ENCODE measurements at places on chromosomes 16 and 17. TPM values are rescaled to one million over a fixed set of nuclear protein-coding genes. Genes with fewer than 3 reads are reported as not detected.

KRT20 gene
- not detected for total RNA-seq

PGAP3 gene
- total RNA-seq: 9.5 TPM

DOC2A gene
- not detected for total RNA-seq

CACNA1G gene
- not detected for total RNA-seq

HAS3 gene
- 65.0 TPM for total RNA-seq

MYO15A gene
- not detected for total RNA-seq

- no peak for DNase-seq
Measured at GRCh38 chr16:48504216-48504615, 105.8 kb downstream of the N4BP1 start.

DNA sequence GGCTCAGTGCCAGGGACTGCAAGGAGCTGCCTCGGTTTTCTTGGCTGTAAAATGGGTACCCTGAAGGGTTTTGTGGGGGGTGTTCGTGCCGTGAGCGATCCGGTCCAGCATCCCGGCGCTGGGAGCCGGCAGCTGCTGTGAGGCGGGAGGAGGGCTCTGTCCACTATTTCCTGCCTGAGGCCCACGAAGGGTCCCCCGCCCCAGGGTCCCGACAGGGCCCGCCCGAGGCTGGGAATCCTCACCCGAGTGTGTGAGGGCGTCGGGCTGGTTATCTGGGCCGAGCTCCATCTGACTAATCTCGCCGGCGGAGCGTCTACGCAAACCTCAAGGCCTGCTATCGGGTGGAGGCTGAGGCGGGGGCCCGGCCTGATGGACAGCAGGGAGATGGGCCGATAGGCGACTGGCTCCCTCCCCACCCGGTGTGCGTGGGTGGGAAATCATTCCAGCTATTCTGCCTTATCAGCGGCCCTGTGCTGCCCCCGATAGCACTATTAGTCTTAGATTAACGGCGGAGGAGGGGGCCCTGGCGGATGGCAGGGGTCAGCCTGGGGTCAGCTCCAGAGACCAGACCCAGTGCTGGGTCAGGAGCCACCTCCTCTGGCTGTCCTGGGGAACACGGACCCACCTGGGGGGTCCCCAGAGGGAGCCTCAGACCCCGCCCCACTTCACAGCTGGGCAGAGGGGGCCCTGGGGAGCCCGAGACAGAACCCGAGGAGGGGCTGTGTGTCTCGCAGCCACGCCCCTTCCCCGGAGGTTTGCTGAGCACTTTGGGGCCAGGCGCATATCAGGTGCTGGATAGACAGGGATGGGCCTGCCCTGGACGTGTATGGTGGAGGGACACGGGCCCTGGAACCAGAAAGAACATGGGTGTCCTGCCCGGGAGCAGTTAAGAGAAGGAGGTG lies 44.7 kb downstream of the ZFPM1 start:
- no peak for DNase-seq

GRCh38 chr16:57462209-57462977 lies at the start of gene POLR2C:
Gene POLR2C (plus strand): TSS chr16:57462679. CDS start chr16:57462725, 46 bp downstream.
- peak; percentile 96 for DNase-seq

- DNase-seq: no peak
Measured at GRCh38 chr16:84585467-84585866, 32.4 kb downstream of the COTL1 start.

GRCh38 chr17:79922116-79922601 lies 82.9 kb upstream of the CBX4 start:
- no peak for DNase-seq

DNA sequence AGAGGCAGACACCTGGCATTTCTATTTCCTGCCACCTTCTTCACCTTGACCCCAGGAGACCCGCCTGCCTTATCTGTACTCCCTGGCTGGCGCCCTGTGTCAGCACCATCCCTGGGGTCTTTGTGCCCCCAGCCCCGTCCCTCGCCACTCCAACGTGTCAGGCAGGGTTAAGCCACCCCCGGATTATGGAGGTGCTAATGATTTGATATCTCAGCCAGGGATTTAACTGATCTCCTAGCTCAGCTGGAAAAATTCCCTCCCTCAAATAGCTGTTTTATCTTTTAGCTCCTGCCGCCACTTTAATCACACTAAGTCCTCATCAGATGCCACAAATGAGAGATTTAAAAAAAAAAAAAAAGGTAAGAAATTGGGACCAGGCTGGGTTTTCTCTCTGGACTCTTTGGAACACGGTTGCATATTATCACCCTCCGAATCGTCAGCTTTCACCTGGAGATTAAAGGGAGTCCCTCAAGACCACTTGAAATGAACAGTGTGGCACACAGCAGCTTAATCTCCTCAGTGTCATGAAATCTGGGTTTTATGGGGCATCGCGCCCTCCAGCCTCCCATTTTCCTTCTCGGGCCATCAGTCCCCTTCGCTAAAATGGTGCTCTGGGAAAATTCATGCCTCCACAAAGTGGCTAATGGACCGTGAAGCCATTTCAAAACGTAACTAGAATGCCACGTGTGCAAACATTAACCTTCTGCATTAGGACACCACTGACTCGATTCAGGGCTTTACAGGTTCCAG lies 26.2 kb upstream of the WFDC1 start:
- no peak for DNase-seq

DNA sequence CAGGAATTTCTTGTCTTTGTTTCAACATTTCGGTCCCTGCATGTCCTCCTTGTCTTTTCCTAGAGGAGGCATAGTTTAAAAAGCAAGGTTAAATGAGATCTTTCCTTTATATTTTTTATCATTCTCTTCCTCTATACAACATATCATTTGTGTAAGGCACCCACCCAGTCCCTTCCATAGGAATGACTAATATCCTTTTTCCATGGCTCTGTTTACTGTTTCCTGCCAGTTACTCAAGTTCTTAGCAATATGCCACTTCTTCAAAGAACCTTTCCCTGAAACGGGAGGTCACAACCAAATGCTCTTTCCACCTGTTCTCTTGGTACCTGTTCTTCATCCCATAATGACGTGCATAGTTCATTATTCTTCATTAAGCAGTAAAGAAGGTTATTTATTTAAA lies 1237.1 kb upstream of the GOT2 start:
- no peak for DNase-seq

DNA sequence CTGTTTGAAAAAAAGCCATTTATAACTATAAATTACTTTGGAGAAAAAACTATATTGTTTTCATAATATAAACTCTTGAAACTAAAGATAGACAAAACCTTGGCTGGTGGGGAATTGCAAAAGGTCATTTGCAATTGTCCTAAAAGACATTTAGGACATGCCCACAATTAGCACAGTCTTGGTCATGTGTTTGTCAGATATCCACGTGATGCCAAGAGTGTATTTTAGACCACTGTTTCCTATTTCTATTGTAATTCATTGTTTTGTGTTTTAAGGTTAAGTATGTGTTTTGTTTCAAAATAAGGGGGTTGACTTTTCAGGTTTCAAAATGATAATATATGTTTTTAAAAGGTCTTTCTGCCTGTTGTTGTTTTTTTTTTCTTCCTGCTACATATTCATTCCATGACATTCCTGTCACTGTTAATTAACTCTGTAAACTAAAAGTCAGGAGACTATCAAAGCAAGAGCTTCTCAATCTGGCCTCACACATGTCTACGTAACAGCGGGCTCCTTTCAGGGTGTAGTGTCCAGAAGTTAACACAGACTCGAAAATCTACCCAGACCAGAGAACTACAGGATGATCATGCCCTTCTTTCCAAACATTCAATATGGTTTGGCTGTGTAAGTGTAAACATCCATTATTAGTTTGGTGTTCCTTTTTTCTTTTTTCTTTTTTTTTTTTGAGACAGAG lies 58.7 kb downstream of the COG7 start:
- DNase-seq: no peak

- DNase-seq: no peak
Measured at GRCh38 chr17:45902892-45903346, 8.6 kb downstream of the MAPT start.

DNA sequence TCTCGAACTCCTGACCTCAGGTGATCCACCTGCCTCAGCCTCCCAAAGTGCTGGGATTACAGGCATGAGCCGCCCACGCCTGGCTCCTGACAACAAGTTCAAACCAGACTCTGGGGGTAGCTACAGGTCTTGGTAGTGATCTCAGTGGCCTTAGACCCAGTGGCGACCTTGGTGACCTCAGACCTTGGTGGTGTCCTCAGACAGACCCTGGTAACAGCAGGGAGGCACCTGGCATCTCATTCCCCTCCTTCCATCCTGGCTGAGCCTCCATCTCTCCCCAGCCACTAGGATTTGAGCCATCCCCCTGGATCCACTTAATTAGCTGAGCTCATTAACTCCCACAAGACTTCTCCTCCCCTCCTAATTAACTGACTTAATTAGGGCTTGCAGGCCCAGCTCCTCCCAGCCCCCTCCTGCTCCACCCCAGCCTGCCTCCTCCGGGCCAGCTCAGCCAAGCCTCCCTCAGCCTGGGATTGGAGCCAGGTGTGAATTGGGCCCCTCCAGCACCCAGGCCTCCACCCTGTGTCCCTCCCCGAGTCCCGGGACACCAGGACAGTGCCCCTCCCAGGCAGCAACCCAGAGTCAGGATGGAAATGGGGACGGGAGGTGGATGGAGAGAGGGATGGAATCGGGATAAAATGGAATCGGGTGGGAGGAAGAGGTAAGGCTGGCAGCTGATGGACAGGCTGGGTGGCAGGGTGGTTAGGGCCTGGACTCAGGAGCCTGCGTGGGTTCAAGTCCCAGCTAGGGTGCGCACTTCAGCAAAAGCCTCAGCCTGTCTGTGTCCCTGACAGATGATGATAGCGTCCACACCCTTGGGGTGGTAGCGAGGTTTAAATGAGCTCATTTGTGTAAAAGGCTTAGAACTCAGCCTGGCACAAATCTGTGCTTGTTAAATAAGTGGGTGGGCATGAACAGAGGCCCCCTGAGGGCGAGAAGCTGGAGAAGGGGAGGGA lies 11.2 kb upstream of the SBK1 start:
- no peak for DNase-seq

- DNase-seq: no peak
Measured at GRCh38 chr16:11234884-11235702, 20.9 kb downstream of the SOCS1 start.

DNA sequence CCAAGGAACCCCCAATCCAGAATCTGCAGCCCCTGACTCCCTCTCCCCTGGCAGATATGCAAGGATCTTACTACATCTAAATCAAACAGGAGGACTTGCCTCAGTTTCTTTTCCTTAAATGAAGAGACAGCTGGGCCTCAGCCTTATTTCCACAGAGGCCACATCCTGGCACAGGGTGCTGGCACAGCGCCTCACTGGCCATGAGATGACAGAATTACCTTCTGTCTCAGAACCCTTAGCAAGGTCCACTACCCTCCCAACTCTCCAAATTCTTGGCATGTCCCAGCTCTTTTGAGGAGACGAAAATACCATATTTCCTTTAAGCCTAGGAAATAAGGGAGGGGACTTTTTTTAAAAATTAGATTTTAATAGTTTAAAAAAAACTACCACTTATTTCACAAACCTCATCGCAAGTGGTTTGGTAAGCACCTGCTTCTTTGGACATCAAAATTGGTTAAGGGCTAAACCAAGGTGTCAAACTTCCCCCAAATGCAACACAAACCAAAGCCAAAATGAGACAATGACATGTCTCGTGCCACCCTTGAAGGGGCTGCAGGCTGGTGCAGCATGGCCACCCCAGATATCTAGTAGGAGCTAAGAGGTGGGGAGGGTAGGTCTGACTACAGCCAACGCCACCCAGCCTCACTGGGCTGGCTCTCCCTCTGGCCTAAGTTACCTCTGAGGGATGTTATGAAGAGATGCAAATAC lies 25.3 kb downstream of the FAM117A start:
- peak; percentile 12 for DNase-seq

- DNase-seq: no peak
Measured at GRCh38 chr17:79365836-79366770, 244.7 kb downstream of the RBFOX3 start.

DNA sequence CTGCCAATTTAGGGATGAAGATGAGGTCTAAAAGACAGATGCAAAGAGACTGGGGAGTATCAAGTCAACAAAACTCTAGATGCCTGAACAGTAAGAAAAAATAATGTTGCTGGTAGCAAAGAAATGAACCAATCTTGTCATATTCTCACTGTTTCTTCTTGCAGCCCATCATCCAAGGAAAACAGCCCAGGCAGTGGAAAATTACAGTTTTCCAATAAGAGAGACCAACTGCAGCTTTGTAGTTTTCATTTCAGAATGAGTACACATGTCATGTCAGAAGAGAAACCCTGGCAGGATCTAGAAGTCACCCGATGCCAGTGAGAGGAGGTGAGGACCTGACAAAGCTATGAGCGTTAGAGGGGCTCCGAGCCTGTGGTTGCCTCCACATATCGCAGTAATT lies 500.4 kb upstream of the PSMD7 start:
- DNase-seq: no peak

DNA sequence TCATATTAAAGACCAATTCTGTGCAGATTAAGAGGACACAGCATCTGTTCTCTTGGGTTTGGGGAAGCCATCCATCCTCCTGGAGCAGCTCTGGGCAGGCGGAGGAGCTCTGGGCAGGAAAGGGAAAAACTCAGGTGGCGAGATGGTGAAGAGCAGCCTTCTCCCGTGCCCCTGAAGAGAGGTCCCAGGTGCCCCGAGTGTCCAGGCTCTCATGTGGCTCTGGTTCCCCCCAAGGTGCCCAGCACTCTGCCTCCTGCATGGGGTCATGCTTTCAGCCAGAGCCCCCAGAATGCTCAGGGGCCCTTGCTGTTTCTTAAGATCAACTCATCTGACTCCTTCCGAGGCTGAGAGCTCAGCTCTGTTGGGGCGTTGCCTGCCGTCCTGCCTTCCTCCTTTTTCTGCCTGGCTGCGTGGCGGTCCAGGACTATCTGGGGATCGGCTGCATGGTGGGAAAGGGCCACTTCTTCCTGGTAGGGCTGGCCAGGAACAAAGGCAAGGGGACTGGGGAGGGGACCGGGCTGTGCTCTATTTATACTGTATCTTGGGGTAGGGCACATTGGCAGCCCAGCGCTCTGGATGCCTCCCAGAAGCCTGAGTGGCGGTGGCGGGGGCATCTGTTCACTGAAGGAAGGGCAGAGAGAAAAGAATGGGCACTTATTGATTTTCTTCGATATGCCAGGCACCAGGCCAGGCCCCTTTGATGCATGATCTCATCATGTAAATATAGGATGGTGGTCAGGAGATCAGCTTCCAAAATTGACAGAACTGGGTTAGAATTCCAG lies 103.2 kb upstream of the SDK2 start:
- DNase-seq: no peak

DNA sequence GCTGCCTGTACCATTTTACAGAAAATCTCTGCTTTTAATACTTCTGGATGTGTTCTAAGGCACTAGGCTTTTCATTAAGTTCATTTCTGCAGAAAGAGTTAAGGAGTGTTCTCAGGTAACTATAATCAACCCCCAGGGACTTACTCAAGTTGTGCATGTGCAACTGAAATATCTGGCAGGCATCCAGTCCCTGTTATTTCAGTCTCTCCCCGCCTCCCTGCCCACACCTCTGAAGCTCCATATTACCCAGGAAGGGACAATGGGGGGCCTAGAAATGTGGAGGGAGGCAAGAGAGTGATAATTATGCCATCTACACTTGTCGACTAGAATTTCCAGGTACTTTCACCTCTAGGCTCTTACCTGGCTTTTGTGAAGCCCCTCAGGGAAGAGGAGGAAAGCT lies 432.2 kb downstream of the MAF start:
- no peak for DNase-seq

- DNase-seq: no peak
Measured at GRCh38 chr17:15092762-15093161, 172.4 kb downstream of the PMP22 start.
